ENCODE measurements at places on chromosomes 7 and 10.

DNA sequence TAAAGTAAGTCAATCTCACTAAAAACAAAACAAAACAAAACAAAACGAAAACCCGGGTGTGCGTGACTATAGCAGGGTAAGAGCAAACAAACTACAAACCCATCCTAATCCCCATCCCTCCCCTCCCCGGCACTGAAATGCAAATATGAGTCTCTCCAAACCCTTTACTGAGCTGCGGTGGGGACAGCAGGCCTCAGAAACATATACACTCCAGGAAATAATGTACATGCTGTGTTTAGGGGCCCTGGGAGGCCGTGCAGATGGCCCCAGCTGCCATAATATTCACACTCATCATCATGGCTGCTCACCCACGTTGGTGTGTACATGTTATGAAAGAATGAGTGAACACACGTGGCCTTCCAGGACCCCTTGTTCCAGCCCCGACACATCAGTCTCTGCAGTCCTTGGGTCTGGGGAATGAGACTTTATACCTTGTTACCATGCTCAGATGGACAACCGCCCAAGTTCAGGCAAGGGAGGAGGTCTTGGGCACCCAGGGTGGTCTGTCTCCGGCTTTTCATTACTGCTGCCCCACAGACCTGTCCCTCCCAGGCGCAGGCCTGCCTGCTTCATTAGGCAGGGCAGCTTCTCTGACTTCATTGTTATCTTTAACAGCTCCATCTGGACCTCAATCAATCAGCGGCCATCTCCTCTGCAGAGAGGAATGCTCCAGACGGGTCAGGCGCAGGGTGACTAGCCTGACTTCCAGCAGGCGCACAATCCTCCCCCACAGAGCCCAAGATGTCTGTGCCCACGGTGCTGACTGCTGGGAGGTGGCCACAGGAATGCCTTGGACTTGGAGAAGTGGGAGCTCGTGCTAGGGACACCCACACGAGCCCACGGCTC lies 20.6 kb downstream of the HSPA12A start:
- DNase-seq = no peak

DNA sequence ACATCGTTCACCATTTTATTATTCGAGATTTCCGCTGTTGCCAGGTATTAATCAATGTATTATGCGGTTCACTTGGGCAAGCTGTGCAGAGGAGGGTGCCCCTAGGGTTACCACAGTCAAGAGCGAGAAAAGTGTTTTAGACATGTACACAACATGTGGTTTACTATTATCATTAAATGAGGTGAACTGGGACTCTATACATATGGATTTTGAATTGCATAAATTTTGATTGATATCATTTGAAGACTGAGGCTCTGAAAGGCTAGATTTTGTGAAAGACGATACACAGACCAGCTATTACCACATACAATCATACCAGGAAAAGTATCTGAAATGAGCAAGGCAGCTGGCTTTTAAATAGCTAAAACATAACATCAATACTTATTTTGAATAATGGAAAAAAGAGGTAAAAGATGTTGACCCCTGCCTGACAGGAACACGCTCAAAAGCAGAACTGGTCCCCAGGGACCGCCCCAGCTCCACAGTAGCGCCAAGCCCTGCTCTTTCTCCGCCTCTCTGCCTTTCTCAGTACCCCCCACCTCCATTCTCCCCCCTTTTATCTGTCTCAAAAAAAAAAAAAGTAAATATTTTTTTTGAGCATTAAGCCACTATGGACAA lies 413.4 kb upstream of the MKI67 start:
- no peak for DNase-seq

- DNase-seq = peak; percentile 48
These were observed 113.7 kb downstream of the BRAF start for GRCh38 chr7:140810830-140811556.

GRCh38 chr10:33631991-33632390 lies 297.5 kb upstream of the NRP1 start:
- no peak for DNase-seq

- DNase-seq = no peak
These were observed 12.1 kb downstream of the PDZD7 start for GRCh38 chr10:101018600-101019439.

GRCh38 chr10:7130191-7130911 lies 280.5 kb downstream of the SFMBT2 start:
- no peak for DNase-seq

- no peak for DNase-seq
These were observed 102.7 kb downstream of the ZWINT start for GRCh38 chr10:56258378-56258777.

DNA sequence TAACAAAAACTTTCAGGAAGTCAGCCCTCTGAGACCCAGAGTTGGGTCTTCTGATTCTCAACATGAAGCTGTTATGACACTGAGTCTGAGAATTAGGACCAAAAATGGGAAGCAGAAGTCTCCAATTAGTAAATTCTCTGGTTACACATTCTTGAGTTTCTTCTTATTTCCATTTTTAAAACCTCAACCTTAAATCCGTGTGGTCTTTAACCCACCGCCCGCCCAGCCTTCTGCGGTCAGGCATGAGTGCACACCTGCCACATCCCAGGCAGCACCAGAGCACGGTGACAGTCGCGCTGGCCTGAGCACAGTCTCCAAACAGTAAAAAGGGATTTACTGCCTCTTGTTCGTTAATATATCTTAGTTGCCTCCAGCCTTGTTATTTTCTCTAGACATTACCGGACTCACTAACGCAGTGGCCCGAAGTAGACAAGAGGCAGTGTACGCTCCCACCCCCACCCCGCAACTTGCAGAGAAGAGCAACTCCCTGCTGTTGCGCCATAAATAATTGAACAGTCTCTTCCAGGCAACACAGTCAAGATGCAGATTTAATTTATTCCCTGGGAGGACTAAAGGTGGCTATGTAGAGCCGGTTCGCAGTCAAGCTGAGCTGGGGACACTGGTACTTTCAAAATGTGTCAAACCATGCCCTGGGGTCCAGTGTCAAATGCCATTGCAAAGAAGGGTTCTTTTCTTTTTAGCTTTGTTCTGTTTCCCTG lies 147.0 kb upstream of the CELF2 start:
- DNase-seq = no peak

DNA sequence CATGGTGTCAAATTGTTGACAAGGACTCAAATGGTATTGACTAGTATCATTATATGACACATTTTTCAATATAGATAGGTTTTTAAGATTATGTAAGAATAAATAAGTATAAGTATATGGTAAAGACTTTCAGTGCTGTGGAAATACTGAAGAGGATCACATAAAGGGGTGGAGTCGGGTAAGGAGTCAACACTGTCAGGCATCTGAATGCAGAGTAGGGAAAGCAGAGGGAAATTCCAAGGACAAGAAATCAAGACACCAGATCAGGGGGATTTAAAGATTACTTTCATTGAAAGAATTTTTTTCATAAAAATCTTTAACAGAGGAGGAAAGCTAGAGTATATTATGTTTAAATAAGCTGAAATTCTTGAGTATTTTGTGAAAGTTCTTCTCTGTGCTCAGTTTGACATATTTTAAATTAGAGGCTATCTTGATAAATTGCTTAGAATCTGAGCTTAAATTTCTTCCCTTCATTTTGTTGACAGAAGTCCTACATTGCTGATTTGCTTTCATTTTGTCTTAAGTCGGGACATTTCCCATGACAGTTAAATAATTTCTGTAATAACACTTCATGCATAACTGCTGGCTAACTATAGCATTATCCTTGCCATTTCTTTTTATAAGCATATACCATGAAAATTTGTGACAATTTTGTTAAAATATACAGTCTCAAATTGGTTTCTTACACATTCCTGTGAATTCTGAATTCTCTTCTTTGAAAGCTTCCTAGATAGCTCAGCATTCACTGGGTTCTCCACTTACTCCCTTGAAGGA lies 244.3 kb downstream of the PRKG1 start:
- no peak for DNase-seq

GRCh38 chr10:72561745-72562166 lies 64.1 kb downstream of the MICU1 start:
- no peak for DNase-seq

- no peak for DNase-seq
These were observed 7.8 kb downstream of the ICA1 start for GRCh38 chr7:8254215-8254614.

DNA sequence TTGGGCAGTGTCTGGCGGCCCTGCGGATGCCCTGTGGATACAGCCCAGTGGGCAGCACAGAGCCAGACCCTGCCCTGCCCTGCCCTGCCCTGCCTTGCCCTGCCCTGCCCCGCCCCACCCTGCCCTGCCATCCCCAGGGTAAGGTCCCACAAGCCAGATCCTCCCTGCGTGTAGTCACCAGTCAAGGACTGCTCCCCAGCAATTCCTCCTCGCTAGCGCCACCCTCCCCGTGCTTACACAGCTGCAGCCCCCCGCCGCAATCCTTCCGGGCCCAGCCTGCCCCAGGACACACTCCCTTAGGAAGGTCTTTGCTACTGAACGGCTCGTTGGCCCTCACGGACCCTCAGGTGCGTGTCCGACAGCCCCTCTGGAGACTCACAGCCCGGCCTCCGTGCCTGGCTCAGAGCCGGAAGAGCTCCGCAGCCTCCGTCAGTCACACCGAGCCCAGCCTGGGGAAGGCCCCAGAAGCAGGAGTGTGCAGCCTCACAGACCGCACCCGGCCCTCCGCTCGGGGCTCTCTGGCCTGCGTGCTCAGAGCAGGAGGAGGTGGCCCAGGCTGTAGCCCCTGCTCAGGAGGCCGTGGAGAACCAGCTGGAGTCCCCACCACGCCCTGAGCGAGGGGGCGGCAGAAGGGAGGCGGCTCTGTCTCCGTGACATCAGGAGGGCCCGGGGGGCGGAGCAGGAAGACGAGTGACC lies 68.3 kb downstream of the PWWP2B start:
- no peak for DNase-seq

DNA sequence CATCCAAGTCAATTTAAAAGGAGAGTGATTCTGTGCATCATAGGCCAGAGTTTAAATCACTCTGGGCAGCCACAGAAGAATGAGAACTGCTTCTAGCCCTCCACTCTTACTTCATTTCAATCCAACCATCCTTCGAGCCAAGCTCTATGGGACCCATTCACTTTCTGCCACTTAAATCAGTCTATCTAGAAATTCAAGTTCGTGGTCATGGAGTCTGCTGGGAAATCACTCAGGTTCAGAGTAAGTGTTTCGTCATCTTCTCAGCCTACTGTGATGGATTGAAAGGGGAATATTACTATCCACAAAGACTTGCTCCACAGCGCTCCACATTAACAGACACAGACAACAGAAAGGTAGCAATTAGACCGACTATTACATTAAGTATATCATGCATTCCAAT lies 4.6 kb downstream of the DCLRE1C start:
- DNase-seq = no peak

GRCh38 chr10:117424883-117425649 lies 49.8 kb upstream of the PDZD8 start:
- DNase-seq = no peak

- DNase-seq = no peak
These were observed 2.6 kb upstream of the ZRANB1 start for GRCh38 chr10:124939290-124939689.

GRCh38 chr10:128058750-128059134 lies 67.5 kb downstream of the MKI67 start:
- DNase-seq = no peak

DNA sequence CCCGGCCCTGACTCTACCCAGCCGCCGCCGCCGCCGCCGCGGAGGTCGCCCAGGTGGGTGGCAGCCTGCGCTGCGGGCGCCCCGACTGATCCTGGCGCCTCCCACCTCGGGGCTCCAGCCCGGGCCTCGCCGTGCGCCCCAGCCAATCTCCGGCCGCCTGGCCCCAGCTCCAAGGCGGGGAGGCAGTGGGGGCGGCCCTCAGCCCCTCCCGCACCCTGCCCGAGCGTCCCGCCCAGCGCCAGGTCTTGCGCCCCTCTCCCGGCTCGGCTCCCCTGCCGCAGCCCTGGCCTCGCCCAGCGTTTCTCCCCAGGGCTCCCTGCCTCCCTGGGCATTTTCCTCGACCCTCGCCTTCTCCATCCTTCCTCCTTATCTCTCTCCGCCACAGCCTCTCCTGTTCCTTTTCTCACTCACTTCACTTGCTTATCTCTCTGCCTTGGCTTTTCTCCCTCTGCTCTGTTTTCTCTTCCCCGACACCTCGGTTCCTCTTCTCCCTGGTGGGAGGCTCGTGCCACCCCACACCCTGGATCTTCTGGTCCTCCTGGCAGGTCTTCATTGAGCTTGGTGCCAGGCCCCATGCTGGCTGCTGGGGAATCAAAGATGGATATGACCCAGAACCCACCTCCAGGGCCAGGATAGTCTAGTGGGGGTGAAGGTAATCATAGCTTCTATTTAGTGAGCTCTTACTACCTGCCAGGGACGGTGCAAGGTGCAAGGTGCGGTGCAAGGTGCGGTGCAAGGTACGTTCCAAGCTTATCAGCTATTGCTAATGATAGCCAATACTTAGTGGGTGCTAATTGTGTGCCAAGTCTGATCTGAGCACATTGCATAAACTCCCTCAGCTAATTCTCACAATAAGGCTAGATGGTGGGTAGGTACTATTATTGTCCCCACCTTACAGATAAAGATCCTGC lies at the start of gene SFRP5:
Gene SFRP5 (minus strand): TSS at position 87 of the 911 bp plus-strand sequence. CDS start 166 bp downstream, outside the sequence.
- DNase-seq = no peak

GRCh38 chr10:121556455-121556854 lies 41.8 kb downstream of the FGFR2 start:
- DNase-seq = no peak

GRCh38 chr7:23514755-23515154 lies 17.0 kb downstream of the TRA2A start:
- DNase-seq = no peak

DNA sequence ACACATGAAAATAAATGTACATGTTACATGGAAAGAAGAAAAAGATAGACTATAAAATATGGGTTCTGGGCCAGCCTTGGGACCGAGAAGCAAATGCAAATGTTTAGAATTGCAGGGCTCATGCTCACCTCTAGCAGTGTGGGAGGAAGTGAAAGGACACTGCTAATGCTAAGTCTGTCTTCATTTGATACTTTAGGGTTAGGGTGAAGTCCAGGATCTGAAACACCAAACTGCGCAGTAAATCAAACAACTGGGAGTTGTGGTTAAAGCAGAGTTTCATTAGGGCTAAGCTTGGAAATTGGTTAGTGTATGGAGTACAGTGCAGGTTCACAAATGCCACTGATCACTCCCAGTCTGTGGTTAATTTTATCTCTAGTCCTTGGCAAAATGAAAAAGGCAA lies 73.2 kb upstream of the PDK4 start:
- DNase-seq = no peak

- DNase-seq = no peak
These were observed 94.4 kb upstream of the KIAA1217 start for GRCh38 chr10:24114556-24114955.

DNA sequence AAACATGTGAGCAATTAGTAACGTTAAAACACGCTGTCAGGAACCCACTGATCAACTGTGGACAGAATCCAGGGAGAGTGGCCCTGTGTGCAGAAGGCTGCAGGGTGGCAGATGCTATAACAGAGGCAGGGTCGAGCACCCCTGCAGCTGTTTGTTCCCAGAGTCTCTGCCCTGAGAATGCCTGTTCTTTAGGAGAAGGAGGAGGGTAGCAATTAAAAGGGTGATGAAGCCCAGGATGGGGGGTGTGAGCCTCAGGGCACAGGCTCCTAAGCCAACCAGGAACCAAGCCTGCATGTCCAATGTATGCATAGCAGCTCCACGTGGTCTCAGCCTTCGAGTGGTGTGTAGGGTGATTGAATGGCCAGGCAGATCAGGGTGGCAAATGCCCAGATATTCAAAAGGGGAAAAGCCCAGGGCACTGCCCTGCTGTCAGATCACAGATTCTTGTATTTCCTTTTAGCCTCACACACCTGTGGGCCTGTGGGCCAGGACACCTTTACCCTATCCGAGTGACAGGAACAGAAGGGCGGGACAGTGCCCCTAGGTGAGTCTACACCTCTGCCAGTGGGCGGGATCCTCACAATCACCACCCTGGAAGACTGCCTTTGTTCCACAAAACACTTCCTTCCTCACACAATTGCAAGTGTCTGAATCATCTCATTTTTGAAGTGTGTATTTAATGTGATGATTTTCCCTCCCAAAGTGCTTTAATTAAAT lies 7.3 kb downstream of the WDFY4 start:
- no peak for DNase-seq
